ENCODE measurements at places on chromosomes 6 and 20. TPM values are rescaled to one million over a fixed set of nuclear protein-coding genes. Genes with fewer than 3 reads are reported as not detected.

PTCHD4 gene
- total RNA-seq: 1.2 TPM

ADGB gene
- not detected for total RNA-seq

ASF1A gene
- total RNA-seq: 13.5 TPM

DDX27 gene
- 36.3 TPM for total RNA-seq

NCOA3 gene
- 39.1 TPM for total RNA-seq

MUC21 gene
- not detected for total RNA-seq

SERAC1 gene
- total RNA-seq: 9.8 TPM

RIPPLY2 gene
- not detected for total RNA-seq

SNAP25 gene
- 0.40 TPM for total RNA-seq

HFE gene
- 16.8 TPM for total RNA-seq

SLC17A9 gene
- 14.1 TPM for total RNA-seq

C20orf202 gene
- not detected for total RNA-seq

NR2E1 gene
- not detected for total RNA-seq

MAP7 gene
- 0.99 TPM for total RNA-seq

VWA7 gene
- 0.19 TPM for total RNA-seq

STK4 gene
- total RNA-seq: 27.2 TPM

SUPT3H gene
- total RNA-seq: 7.3 TPM

RAB32 gene
- total RNA-seq: 72.8 TPM

HDGFL1 gene
- not detected for total RNA-seq

BPI gene
- total RNA-seq: 0.79 TPM

TREML2 gene
- not detected for total RNA-seq

SLC22A16 gene
- total RNA-seq: not detected

CAPN11 gene
- total RNA-seq: 0.13 TPM

FILIP1 gene
- total RNA-seq: 7.3 TPM

PAK5 gene
- total RNA-seq: not detected

RIMS4 gene
- total RNA-seq: not detected

ADAM33 gene
- 29.2 TPM for total RNA-seq

HSPA12B gene
- 0.31 TPM for total RNA-seq

Measured in aortic smooth muscle cell (primary cell).